ENCODE measurements at places on chromosomes 3 and 15. TPM values are rescaled to one million over a fixed set of nuclear protein-coding genes. Genes with fewer than 3 reads are reported as not detected.

PLAAT1 gene
- not detected for total RNA-seq

CELSR3 gene
- total RNA-seq: 0.15 TPM

HDGFL3 gene
- total RNA-seq: 97.9 TPM

IL20RB gene
- total RNA-seq: 0.65 TPM

PGBD4 gene
- 1.4 TPM for total RNA-seq

STRIT1 gene
- not detected for total RNA-seq

TMC3 gene
- total RNA-seq: not detected

KCNMB2 gene
- total RNA-seq: 0.46 TPM

SMCO1 gene
- total RNA-seq: not detected

PTPRG gene
- 25.3 TPM for total RNA-seq

CCDC9B gene
- total RNA-seq: 28.4 TPM

PRR23A gene
- not detected for total RNA-seq

FSIP1 gene
- total RNA-seq: 0.97 TPM

DUOXA1 gene
- total RNA-seq: not detected

SLC35A5 gene
- 17.5 TPM for total RNA-seq

LXN gene
- 126 TPM for total RNA-seq

CHRM5 gene
- not detected for total RNA-seq

OIP5 gene
- 9.7 TPM for total RNA-seq

MRPL46 gene
- 24.0 TPM for total RNA-seq

ERICH6 gene
- total RNA-seq: not detected

USP50 gene
- total RNA-seq: not detected

AMOTL2 gene
- 119 TPM for total RNA-seq

APPL1 gene
- 27.9 TPM for total RNA-seq

LRRC31 gene
- not detected for total RNA-seq

PPP1R14D gene
- total RNA-seq: not detected

PLA2G4E gene
- not detected for total RNA-seq

EPHA3 gene
- total RNA-seq: not detected

CAPN3 gene
- 0.15 TPM for total RNA-seq

CLCN2 gene
- 3.2 TPM for total RNA-seq

CCR1 gene
- not detected for total RNA-seq

PLIN1 gene
- 0.15 TPM for total RNA-seq

POPDC2 gene
- total RNA-seq: 0.65 TPM

FAM107A gene
- 12.2 TPM for total RNA-seq

GOLGA6L22 gene
- total RNA-seq: not detected

PIF1 gene
- 12.6 TPM for total RNA-seq

SLC24A5 gene
- under 0.01 TPM for total RNA-seq

CSTA gene
- total RNA-seq: not detected

CTXN2 gene
- total RNA-seq: not detected

LRRK1 gene
- 5.2 TPM for total RNA-seq

CHRNA7 gene
- total RNA-seq: 2.0 TPM

ATP13A4 gene
- not detected for total RNA-seq

HIGD2B gene
- not detected for total RNA-seq

TNFAIP8L3 gene
- total RNA-seq: 10.2 TPM

CP gene
- total RNA-seq: not detected

SLC6A1 gene
- not detected for total RNA-seq

STARD9 gene
- 5.8 TPM for total RNA-seq

GUCA1C gene
- total RNA-seq: not detected

MUC20 gene
- not detected for total RNA-seq

CADPS gene
- total RNA-seq: under 0.01 TPM

GOLGA6L7 gene
- total RNA-seq: not detected

TRH gene
- total RNA-seq: not detected

ZNF148 gene
- 27.7 TPM for total RNA-seq

CFAP20DC gene
- total RNA-seq: 1.7 TPM

ZMAT3 gene
- 26.0 TPM for total RNA-seq

TMOD2 gene
- 4.1 TPM for total RNA-seq

MNS1 gene
- 1.5 TPM for total RNA-seq

SHC4 gene
- total RNA-seq: 0.15 TPM

All from epithelial cell of umbilical artery (primary cell).